GM12864 (cell line): ENCODE measurements at places on chromosomes 6 and 20.
A peak's percentile ranks its signal among the peaks of the same experiment; 100 is the strongest.

GRCh38 chr6:5215799-5216198 is 45.0 kb downstream of the LYRM4 start:
- DNase-seq, result no peak

DNA sequence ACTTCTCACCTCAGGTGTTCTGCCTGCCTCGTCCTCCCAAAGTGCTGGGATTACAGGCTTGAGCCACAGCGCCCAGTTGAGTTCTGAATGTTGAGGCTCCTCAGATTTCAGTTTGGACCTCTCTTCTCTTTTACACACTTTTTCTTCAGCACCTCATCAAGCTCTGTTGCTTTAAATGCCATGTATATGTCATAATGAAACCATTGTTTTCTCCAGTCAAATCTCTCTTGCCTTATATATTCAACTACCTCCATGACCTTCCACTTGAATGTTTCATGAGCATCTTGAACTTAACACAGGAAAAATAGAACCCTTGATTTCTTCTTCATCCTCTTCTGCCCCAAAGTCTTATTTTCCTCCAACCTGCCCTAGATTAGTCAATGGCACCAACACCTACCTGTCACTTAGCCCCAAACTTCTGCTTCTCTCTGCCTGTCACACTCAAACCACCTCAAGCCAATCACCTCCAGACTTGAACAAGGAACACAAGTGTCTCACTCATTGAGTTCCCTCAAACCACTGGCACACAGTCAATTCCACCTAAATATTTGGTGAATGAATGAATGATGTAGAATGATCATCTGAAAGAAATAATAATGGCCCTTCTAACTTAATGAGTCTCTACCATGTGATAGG is 161.0 kb upstream of the SGK1 start:
- no peak for DNase-seq

DNA sequence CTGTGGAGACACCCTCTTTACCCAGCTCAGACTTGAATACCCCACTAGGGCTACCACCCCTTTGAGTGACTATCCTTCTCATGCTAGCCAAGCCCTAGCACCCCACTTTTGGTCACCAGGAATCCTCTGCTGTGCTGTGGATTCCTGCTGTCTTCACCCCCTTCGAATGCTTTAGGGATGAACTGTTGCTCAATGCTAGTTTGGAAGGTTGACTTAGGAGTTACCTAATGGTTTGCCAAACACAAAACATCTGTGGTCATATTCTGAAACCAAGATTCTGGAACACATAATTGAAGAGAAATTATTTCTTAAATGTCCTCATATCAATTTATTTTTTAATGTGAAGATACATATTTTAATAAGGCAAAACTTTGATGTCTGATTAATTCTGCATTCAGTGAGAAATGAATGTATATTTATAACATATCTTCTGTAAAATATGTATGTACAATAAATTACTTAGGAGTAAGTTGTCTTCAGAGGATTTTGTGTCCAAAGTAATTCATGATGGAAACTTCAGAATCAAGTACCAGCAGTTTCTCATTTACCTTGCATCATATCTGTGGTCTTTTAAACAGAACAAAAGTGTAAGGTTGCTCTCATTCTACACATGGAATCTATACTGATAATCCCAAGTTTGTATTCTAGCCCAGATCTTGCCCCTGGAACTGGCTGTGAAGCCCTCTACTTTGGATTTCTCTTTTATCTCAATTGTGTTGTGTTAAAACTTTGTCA is 46.9 kb downstream of the TMEM200A start:
- no peak for DNase-seq

DNA sequence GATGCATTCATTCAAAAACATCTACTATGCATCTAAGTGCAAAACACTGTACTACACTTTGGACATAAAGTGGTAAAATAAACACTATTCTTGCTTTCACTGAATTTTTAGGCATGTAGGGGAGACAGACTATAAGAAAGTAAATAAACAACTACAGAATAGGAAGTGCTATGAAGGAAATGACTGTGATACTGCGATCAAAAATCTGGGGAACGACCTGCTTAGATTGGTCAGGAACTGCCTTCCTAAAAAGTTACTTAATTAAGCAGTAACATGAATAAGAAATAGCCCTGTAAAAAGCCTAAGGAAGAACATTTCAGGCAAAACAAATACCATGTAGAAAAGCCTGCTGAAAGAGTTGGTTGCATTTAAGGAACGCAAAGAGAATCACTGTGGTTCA is 50.6 kb downstream of the HACE1 start:
- no peak for DNase-seq

- DNase-seq, result no peak
These were observed 204.6 kb downstream of the MEI4 start for GRCh38 chr6:77857421-77857820.

GRCh38 chr20:38166703-38167233 is 1.7 kb upstream of the TGM2 start:
- DNase-seq, result no peak

GRCh38 chr6:106608080-106608668 is 21.1 kb downstream of the RTN4IP1 start:
- peak; percentile 57 for DNase-seq

DNA sequence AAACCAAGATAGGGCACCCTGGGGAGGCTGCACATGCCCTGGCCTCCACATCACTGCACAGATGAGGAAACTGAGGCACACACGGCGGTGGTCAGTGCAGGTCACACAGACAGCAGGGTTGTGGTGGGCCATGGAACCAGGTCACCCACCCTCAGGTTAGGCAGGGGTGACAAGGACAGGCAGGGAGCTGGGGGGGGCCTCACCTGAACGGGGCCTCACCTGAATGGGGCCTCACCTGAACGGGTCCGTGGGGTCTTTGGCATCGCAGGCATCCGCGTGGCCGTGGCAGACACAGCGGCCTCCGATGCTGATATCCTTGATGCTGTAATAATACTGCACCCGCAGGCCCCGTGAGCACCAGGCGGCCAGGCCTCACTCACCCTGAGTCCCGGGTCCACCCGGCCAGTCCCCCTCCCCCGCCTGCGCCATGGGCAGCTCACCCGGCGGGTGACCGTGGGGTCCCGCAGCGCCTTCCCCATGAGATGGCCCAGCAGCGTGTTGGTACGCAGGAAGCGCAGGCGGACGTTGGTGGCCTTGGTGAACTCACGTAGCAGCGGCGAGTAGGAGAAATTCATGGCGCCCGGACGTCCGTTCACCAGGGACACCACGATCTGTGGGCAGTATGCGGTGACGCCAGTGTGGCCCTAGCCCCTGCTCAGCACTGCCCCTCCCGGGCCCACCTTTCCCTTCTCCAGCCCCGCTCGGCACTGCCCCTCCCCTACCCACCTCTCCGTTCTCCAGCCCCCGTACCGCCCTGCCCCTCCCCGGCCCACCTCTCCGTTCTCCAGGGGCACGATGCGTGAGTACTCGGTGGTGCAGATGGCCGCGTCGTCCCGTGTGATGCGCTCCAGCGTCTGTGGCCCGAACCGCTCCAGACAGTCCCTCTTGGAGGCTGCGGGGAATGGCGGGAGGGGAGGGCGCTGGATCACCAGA is 15.4 kb downstream of the LAMA5 start:
- DNase-seq, result no peak

- no peak for DNase-seq
These were observed 25.0 kb upstream of the NELFCD start for GRCh38 chr20:58956078-58956477.

GRCh38 chr20:13904766-13905165 is 85.6 kb downstream of the SEL1L2 start:
- no peak for DNase-seq

- no peak for DNase-seq
These were observed 99.9 kb downstream of the AIG1 start for GRCh38 chr6:143160439-143161220.

- DNase-seq, result no peak
These were observed 71.6 kb downstream of the KIF6 start for GRCh38 chr6:39653612-39654011.

GRCh38 chr6:13593720-13594119 is 19.3 kb downstream of the SIRT5 start:
- DNase-seq, result no peak

DNA sequence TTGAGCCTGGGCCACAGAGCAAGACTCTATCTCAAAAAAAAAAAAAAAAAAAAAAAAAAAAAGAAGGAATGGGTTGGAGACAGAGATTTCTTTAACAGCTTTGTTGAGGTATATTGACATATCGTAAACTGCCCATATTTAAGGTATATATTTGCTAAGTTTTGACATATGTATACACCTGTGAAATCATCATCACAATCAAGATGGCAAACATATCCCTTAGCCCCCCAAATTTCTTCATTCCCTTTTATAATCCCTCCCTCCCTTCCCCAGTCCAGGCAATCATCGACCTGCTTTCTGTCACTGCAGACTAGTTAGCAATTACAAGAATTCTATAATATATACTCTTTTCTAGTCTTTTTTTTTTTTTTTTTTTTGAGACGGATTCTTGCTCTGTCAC is 29.0 kb downstream of the SERPINB1 start:
- no peak for DNase-seq

DNA sequence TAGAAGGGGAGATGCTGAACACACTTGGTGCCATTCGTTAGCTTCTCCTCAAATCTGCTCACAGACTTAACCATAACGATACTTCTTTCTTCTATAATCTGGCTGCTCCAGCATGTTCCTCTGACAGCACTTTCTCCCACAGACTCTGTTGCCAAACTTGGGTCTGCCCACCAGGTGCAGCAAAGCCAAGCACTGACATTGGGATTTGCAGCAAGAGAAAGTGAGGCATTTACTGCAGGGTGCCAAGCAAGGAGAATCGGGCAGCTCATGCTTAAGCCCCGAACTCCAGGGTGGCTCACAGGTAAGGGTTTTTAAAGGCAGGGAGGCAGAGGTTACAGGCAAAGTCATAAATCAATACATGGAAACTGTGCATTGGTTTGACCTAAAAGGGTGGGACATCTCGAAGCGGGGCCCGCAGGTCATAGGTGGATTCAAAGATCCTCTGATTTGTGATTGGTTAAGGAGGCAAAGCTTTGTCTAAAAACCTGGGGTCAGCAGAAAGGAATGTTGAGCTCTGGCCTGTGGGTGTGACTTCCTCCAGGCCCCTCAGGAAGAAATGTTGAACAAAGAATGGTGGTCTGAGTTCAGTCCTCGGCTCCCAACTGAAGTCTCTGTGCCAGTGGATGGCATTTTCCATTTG is 25.1 kb upstream of the PNPLA1 start:
- DNase-seq, result no peak

- DNase-seq, result peak; percentile 89
These were observed 3.2 kb upstream of the HLA-DMB start for GRCh38 chr6:32943864-32944649.

DNA sequence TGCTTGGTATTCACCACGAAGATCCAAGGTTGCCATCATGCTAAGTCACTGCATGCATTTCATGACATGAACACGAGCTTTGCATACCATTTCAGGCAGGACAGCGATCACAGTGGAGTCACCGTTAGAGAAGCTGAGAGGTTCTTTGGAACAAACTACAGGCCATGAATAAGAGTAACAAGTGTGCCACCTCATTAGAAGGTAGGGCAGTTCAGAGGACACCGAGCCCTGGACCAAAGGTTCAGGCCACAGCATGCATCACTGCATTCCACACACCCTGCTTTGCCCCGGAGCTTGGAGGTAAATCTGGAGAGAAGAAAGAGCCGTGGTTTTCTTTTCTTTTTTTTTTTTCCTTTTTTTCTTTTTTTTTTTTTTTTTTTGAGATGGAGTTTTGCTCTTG is 66.9 kb upstream of the CDH4 start:
- DNase-seq, result no peak

DNA sequence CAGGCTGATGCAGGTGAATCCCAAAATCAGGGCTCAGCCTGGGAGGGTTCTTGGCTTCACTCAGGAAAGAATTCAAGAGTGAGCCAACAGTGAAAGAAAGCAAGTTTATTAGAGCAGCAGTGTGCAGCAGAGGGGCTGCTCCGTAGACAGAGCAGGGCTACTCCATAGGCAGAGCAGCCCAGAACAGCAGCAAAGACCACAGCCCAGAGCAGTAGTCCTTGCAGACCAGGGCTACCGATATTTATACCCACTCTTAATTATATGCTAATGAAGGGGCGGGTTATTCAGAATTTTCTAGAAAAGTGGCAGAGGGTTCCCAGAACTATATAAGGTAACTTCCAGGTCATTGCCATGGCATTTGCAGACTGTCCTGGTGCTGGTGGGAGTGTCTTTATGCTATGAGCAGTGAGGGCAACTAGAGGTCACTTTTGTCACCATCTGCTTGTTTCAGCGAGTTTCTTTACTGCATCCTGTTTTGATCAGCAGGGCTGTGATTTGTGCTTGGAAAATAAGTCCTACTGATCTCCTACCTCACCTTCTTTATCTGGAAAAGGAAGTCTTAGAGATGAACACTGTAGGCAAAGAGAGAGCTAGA is 39.8 kb upstream of the PTPN1 start:
- DNase-seq, result no peak

DNA sequence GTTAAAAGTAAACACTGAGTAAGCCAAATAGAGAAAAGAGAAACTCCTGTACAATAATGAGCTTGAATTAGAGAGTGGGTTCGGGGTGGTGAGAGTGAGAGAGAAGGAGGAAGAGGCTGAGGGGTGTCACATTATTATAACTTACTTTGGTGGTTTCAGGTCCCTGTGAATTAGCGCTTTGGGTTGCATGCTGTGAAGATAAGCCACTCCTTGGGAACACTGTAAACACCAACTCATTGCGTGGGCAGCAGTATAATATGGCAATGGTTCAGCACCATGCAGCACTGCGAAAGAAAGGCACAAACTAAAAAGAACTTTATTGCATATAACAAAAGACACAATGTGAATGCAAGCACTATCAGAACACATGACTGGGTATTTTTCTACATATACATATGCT is 26.9 kb downstream of the MAP3K7 start:
- no peak for DNase-seq

DNA sequence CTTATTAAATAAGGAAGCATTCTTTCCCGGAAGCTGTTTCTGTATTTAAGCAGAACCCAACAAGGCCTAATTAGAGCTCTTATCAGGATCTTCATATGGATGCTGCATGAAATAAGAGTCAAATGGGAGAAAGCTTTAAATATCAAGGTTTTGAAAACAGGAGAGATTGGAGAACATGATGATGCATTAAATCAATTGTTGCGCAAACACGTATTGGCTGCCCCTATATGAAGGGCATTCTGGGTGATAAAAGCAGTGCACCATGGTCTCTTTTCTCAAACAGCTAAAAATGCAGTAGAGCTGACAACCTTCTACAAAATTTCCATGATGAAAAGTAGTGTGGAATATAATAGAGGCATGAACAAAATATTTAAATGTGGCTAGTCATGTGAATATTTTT is 98.9 kb downstream of the TBXT start:
- DNase-seq, result no peak

DNA sequence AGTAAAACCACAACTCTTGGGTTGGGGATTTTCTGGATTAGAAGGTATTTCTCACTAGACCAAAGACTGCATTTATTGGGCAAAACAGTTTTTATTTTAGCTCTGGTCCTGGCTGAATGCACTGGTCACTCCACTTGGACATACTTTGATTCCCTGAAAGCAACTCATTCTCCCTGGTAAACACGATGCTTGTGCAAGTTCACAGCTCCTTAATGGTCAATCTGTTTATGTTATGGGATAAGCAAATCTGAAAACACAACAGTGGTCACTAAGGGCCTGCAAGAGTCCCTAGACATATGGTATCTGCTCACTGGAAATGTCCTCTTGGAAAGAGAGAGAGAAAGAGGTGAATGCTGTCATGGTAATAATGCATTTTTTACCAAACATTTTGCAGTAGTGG is 559.8 kb downstream of the CDH26 start:
- no peak for DNase-seq
